Large intestine (tissue), 12 donors: ENCODE measurements at places on chromosomes 4 and X. TPM values are rescaled to one million over a fixed set of nuclear protein-coding genes. Genes with fewer than 3 reads are reported as not detected.

DNA sequence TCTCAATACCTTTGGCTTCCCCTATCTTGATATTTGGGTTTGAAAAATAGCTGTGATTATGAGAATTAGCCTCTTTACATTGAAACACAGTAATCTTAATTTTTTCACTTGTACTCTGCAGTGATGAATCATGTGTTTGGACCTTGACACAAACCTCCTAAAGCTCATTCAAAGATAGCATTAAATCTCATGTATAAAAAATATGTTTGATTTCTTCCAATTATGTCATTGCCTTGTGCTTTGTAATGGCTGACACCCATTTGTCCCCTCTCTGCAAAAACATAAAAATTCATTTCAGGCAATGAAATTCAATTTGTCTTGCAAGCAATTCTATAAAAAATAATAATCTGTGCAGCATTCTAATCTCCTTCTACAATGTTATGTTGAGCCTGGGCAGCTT, 422.4 kb upstream of the BOD1L1 start:
- DNase-seq: no peak

DNA sequence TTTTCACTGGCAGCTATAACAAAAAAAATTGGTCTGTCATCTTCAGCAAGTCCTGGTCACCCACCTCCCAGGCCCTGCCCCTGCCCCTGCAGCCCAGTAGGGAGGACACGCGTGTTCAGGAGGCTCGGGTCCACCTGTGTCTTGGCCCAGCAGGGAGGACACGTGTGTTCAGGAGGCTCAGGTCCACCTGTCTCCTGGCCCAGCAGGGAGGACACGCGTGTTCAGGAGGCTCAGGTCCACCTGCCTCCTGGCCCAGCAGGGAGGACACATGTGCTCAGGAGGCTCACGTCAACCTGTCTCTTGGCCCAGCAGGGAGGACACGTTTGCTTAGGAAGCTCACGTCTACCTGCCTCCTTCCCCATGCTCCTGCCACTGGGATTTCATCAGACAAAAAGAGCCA, 44.9 kb downstream of the HTT-AS start:
- no peak for DNase-seq

DNA sequence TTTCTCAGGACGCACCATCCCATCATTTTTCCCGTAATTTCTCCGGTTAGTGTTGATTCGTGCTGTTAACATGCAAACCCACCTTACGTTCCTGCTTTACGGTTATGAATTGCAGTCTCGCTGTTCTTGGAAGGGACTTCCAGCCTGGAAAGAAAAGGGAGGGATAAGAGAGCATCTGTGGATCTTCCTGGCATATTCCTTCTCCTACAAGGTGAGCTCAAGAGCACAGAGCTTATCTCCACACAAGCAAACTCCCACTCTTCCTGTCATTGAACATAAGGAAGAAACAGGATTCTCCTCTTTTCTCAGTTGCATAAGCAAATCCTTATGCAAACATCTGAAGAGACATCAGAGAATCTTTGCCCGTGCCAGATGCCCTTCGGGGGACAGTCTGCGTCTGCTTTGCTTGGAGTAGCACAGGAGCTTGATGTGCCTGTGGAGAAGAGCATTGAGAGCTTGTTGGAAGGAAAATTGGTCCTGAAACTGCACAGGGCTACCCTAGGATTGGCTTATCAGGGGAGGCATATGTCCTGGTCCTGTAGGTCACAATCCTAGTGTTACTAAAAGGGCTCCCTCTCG, 127.0 kb downstream of the ASMT start:
- DNase-seq: no peak

DNA sequence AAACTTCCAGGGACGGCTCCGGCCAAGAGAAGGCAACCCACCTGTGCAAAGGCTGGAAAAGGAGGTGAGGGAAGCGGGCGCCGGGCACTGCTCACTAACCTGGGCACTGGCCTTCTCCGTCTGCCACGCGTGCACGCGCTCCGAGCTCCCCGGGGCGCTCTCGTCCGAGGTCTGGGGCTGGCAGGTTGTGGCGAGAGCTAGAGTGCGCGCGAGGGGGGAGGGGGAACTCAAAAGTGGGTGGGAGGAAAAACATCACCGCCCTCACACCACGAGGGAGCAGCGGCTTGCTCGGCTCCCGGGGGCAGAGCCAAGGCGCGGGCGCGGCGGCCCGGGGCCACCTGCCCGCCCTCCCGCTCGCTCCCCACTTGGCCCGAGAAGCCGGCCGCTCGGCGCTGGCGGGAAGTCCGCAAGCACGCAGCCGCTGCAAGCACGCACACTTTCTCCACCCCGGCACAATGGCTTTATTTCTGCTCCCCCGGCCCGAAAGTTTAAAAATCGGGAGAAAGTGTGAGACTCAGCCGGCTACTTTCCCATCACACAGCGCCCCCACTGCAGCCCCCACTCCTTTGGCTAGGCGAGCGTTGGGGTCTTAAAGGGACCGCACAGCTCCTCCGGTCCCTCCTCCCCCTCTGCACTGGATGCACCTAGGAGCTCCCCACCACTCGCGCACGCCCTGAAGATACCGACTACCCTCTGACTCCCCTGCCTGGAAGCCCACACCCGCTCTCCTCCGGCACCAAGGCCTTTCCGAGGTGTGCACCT, at the start of gene CHRDL1:
CHRDL1 (minus strand) TSS at position 173 of the 762 bp plus-strand sequence. CDS start 3,636 bp downstream, outside the sequence.
- peak; percentile 6 for DNase-seq

DNA sequence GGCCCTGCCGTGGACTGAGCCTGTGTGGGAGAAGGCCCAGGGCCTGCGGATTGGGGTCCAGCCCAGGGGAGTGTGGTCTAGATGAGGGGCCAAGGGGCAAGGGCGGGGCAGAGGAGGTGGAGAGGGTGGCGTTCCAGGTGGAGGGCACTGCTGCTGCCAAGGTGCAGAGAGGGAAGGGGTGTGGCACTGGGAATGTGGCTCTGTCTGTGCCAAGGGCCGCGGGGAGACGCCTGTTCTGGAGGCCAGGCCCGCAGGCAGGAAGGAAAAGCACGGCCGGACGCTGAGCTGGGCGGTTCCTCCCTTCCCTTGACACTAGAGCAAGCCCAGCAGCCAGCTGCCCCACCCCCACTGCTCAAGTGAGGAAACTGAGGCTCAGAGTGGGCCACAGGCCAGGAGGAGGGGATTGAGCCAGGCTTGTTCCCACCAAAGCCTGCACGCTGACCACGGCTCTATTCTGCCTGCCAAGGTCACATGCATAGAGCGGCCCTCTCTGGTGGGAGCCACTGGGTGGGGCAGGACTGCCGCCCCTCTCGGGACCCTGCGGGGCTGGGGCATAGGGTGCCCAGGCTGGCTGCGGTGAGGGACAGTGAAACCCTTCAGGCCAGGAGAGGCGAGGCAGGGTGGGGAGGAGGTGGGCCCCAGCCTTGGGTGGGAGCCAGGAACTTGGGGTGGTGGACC, 13.0 kb downstream of the SH3BP2 start:
- peak; percentile 65 for DNase-seq

DNA sequence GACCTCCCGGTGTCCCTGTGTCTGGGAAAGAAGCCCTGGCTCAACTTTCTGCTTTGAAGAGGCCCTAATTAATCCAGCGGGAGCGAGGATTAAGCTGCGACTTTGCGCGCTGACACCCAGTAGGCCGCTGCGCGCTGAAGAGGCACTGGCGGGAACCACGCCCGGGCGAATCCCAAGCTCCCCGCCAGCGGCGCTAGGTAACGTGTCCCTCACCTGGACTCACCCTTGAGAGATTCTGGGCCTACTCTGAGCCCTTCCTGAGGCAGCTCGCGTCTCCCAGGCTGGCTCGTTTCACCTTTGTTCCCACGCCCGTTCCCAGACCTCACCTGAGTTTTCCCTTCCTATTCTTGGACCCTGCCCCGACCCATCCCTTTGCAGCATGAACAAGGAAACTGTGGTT, 616 bp upstream of the KLHL34 start:
- peak; percentile 73 for DNase-seq

GRCh38 chr4:94168321-94168720, 39.3 kb upstream of the SMARCAD1 start:
- no peak for DNase-seq

Gene FLNA
- 468 TPM for polyA plus RNA-seq

Gene STBD1
- 15.0 TPM for polyA plus RNA-seq

Gene MGARP
- polyA plus RNA-seq: 0.37 TPM

Gene VSIG1
- polyA plus RNA-seq: 0.22 TPM

Gene HHIP
- polyA plus RNA-seq: 18.6 TPM
